ENCODE measurements at places on chromosomes 3 and 15.

DNA sequence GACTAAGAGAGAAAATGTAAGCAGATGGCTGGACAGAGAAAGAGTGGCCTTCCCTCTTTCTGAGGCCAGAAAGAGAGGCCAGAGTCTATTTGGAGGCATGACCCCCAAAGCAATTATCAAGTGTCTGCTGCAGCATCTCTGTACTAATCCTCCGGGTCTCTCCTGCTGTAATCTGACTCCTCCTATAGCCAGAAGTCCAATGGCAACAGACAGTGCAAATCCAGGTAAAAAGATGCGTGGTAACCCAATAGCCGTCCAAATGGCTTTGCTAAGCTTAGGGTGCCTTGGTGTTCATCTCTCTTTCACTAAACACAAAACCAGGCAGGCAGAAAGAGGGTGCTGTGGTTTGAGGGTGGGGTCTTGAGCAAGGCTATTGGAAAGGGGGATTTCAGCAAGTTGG lies 91.6 kb downstream of the ADCY5 start:
- no peak for DNase-seq

- no peak for DNase-seq
These were observed 112.1 kb upstream of the AGBL1 start for GRCh38 chr15:85967553-85967952.

DNA sequence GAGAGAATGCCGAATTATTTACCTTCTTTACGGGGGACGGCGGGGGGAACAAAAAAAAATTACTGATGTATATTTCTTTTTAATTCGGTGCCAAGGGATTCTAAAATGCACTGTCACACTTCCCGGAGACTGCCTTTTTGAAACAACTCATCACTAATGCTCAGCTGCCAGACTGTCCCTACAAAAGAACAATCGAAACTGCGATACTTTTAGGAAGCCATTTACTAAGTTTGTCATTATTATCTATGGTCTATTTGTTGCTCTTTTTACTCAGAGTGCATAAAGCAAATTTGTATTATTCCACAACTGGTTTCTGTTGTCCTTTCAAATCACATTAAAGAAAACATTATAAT lies 60.8 kb downstream of the TM4SF4 start:
- DNase-seq, result no peak

DNA sequence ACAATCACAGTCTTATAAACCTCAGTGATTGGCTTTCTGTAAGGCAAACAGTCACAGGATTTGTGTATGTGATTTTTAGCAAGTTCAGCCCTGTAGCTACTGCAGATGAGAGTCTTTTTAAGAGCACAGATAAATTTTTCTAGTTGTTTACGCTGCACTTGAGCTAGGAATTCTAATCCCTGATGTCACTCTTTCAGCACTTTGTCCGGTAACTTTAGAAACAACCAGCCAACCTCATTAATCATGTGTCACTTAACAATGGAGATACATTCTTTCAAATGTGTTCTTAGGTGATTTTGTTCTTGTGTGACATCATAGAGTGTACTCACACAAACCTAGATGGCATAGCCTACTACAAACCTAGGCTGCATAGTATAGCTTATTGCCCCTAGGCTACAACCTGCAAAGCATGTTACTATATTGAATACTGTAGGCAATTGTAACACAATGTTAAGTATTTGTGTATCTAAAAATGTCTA lies 36.8 kb upstream of the GOLGA6L2 start:
- DNase-seq, result no peak

- DNase-seq, result no peak
These were observed 1202.8 kb downstream of the ROBO2 start for GRCh38 chr3:78242724-78243123.

GRCh38 chr15:58551764-58552504 lies 120.1 kb downstream of the LIPC start:
- peak; percentile 85 for DNase-seq

- DNase-seq, result no peak
These were observed 50.3 kb downstream of the MED12L start for GRCh38 chr3:151135541-151136337.

GRCh38 chr15:40746916-40747418 lies 8.1 kb downstream of the RMDN3 start:
- DNase-seq, result no peak

GRCh38 chr3:192307631-192308030 lies 419.7 kb downstream of the FGF12 start:
- DNase-seq, result no peak

GRCh38 chr3:67559029-67559605 lies 95.3 kb downstream of the SUCLG2 start:
- no peak for DNase-seq

DNA sequence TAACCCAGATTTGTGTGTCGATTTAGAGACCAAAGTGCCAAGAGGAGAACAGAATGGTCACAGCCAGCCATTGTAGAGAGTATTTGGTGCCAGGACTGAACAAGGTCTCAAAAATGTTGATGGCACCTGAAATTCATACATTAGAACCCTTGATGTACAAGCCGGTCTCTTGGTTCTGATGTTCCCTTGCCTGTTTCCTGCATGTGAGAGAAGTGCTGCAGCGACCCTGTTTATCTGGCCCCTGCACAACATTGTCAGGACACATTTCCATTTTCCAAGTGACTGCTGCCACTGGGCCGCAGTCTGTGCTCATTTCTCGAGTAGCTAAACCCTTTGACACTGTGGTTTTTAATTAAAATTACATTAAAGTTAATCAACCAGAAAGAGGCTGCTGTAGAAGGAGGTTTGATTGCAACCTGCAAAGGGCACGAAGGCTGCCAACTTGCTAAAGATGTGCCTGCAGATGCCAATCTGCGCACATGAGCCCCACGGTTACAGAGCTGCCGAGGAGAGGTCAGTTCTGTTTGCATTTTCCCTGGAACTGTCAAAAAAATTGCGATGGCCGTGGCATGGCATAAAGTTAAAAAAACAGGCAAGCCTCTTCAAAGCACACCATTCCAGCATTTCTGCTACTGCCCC lies 136.4 kb upstream of the CMC1 start:
- no peak for DNase-seq

GRCh38 chr15:92707880-92708551 lies 52.4 kb upstream of the FAM174B start:
- DNase-seq, result no peak

DNA sequence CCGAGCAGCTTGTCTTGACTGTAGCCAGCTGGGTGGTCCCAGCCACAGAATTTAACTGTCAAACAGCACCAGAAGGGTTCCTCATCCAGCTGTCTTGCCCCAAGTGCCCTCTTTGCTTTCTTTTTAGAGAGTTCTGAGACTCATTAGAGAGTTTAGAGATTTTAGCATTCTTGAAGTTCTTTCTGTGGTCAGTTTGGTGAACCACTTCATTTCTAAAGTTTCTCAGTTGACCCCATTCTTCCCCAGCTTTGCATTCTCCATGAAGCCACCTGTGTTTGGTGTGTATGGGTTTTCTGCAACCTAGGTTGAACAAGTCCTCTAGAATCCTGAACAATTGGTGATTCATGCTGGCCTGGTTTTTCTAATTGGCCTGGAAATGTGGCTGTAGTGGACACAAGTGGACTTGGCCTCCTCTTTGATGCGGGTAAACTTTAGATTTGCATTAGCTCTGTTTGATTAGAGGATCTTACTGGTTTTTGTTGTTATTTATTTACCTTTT lies 33.7 kb downstream of the FLNB start:
- DNase-seq, result no peak

GRCh38 chr3:166071-166470 lies 30.5 kb upstream of the CHL1 start:
- no peak for DNase-seq

- DNase-seq, result no peak
These were observed 72.4 kb upstream of the MME start for GRCh38 chr3:155007729-155008128.

- DNase-seq, result no peak
These were observed 121.8 kb upstream of the CADM2 start for GRCh38 chr3:84836961-84837360.

DNA sequence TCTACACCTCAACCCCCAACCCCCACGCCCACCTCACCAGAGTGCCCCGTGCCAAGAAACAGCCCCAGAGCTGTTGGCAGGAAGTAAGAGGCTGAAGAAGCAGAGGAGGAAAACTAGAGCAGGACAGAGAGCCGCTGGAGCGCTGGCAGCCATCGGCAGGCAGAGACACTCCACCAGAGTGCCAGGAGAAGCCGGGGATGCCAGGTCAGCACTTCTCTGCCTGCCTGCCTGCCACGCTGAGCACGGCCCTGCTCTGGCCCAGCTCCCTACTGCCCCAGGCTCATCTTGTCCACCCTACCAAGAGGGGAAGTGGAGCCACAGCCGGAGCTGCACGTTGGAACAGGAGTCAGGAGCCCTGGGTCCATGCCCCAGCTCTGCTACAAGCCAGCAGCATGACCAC lies 29.7 kb downstream of the CACNA2D2 start:
- no peak for DNase-seq

GRCh38 chr15:95019907-95020306 lies 788.5 kb downstream of the MCTP2 start:
- DNase-seq, result no peak

- DNase-seq, result peak; percentile 39
These were observed 19.5 kb downstream of the MESD start for GRCh38 chr15:80970018-80970657.

DNA sequence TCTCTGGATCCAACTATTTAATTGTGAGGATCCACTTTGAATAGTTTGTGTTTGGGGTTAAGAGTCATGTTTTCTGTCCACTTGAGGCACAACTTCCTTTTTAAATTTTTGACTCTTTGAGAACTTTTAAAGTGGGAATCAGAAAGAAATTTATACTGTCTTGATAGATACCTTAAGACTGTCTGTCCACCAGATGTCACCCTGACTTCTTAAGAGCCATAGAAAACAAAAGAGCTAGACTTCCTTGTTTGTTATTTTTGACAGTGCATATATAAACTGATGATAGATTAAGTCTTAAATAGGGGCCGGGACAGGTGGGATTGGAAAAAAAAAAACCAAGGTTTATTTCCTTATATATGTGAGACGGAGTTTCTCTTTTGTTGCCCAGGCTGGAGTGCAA lies 52.1 kb upstream of the WDR72 start:
- no peak for DNase-seq

- DNase-seq, result no peak
These were observed 440.1 kb downstream of the GABRG3 start for GRCh38 chr15:27410996-27411605.

DNA sequence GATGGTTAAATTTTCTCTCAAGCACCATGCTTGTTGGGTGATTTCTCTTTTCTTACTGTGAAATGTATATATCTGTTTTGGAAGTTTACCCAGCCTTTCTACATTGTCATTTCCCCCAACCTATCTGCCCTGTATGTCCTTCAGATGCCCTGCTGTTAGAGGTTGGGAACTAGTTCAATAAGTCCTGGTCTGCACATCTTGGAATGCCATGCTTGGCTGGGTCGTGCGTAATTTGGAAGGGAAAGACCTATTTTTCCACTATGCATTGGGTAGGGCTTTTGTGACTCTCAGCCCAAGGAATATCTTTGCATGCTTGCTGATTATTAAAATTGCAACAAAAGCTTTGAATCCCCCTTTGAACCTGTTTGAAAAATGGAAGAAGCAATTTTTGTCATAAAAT lies 63.8 kb downstream of the TRIM71 start:
- DNase-seq, result no peak

DNA sequence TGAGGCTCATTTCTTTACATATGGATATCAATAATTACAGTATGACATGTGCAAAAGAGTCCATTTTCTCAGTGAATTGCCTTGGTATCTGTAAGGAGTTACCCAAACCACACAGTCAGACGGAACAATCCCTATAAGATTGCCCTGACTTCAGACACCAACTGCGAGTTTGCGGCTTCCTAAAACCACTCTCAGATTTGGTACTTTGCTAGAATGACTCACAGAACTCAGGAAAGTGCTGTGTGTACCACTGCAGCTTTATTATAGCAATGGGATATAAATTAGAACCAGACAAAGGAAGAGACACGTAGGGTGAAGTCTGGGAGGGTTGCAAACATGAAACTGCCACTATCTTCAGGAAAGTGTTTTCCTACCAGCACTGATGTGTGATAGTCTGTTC lies 45.8 kb upstream of the ATP13A3 start:
- DNase-seq, result peak; percentile 44

- DNase-seq, result no peak
These were observed 4.3 kb downstream of the PCBP4 start for GRCh38 chr3:51962854-51963530.

DNA sequence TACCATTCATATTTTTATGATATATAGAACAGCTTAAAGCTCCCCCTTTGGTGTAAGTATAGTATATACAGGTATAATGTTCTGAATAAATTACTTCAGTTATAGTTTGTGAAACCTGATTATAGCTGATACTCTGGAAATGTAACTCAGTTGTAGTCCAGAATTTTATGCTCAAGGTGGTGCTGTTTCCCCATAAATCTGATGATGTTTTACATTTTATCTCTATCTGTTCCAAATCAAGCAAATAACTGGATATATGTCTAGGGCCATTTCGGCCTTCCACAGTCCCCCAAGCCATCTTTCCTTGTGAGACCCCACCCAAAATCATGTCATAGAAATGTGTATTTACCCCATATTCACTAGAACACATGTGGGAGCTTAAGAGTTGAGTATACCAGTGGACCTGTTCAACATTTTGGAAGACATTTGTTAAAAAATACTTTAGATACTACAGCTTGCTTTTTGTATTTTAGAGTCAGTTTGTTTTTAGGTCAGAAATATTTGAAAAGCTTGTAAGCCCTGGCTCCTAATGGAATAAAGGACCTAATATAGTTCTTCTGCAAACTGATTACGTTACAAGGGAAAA lies 107.1 kb downstream of the ATG7 start:
- DNase-seq, result peak; percentile 25

DNA sequence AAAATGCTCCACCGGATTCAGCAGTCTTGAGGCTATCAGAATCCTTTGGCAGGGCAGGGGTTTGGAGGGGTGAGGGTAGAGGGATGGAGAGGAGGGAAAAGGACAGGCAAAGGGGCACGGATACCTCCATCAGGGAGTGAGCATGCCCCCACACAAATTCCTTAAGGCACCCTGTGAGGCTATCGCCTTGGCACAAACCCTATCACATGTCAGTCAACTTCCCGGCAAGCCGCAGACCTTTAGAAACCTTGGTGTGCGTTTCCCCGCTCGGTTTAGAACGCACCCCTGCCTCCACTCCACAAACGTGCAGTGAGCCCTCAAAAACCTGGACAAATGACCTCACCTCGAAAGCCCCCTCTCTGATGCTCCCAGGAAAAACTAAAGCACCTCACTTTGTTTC lies 422 bp upstream of the SETMAR start:
- no peak for DNase-seq

GRCh38 chr15:62899090-62899493 lies 143.5 kb upstream of the TPM1 start:
- DNase-seq, result no peak

GRCh38 chr15:39128746-39129145 lies 452.1 kb upstream of the THBS1 start:
- no peak for DNase-seq

- DNase-seq, result no peak
These were observed 110.7 kb upstream of the CNTN4 start for GRCh38 chr3:1987980-1988379.

GRCh38 chr3:177362626-177363025 lies 165.3 kb upstream of the TBL1XR1 start:
- DNase-seq, result no peak

DNA sequence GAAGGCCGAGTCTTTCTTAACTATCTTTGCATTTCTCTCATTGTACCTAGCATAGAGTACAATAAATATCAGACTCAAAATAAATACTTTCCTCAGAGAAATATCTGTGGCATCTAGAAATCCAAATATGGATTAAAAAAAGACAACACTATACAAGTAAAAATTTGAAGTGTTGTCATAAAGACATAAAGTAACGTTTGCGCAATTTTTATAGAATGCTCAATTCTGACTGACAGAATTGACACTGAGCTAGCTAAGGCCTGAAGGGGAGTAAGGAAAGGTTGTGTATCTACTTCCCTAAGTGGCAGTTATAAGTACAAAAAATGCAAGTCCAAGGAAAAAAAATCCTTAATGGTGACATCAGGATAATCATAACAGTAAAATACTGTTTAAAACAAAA lies 1.1 kb downstream of the SEC11A start:
- DNase-seq, result no peak

Data from GM04504 (cell line).